ENCODE measurements at places on chromosomes 7 and 10.

GRCh38 chr10:12579954-12580858, 230.9 kb downstream of the CAMK1D start:
- DNase-seq: no peak

DNA sequence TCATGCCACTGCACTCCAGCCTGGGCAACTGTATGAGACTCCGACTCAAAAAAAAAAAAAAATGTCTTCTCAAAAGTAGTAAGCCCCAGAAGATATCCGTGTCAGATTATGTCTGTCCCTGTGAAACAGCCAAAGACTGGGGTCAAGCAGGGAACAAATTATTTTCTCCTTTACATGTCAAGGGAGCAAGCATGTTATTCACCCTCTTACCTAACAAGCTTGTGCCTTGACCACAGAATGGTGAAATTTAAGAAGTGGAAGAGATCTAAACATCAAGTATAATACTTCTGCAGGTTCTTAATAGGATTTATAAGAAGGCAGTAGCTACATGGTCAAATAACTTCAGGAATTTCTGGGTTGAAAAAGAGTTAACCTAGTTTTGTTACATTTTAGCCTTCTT, 187.9 kb downstream of the ZNF365 start:
- DNase-seq: no peak

- no peak for DNase-seq
Measured at GRCh38 chr7:141014125-141014523, 628 bp downstream of the MRPS33 start.

GRCh38 chr7:73366990-73367389, 39.0 kb downstream of the FKBP6 start:
- DNase-seq: no peak

- no peak for DNase-seq
Measured at GRCh38 chr10:75166623-75166972, 44.0 kb upstream of the VDAC2 start.

GRCh38 chr7:46032942-46033341, 111.9 kb upstream of the IGFBP3 start:
- DNase-seq: no peak
